Uterus (tissue), 4 donors: ENCODE measurements at places on chromosomes 7 and 10. TPM values are rescaled to one million over a fixed set of nuclear protein-coding genes. Genes with fewer than 3 reads are reported as not detected.

SLC29A3 gene
- total RNA-seq: 4.5 TPM

SAMD9 gene
- total RNA-seq: 26.5 TPM

MYL10 gene
- not detected for total RNA-seq

OPN4 gene
- total RNA-seq: not detected

CPVL gene
- 21.1 TPM for total RNA-seq

SH2D4B gene
- total RNA-seq: 0.40 TPM

TWIST1 gene
- 20.8 TPM for total RNA-seq

GRCh38 chr10:31116226-31116625, 84.6 kb upstream of the ZNF438 start:
- no peak overlapping the region for H3K4me3 ChIP-seq
- no peak for DNase-seq

DNA sequence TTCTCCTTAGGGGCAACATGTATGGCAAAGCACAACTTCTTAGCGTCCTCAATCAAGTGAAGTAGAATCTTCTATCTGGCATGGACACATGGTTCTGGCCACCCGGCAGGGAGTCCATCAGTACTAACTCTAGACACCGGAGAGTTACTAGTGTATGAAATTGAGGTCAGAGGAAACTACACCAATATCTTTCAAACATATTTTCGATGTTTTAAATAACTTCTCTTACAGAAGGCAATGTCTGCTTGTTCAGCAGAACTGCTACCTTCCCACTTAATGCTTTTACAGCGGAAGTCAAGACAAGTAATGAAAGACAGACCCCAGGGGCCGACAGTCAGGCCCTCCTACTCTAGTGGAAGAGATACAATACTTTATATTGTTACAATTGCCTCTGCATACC, 89.9 kb downstream of the RNF216 start:
- H3K27ac ChIP-seq: peak overlapping the region; percentile 95
- H3K4me1 ChIP-seq: peaks cover 31% of the 10 kb centered on the region
- no peak for DNase-seq
- no peaks in the 10 kb centered on the region for H3K36me3 ChIP-seq
- H3K4me3 ChIP-seq: no peak overlapping the region
- H3K27me3 ChIP-seq: no peaks in the 10 kb centered on the region

DNA sequence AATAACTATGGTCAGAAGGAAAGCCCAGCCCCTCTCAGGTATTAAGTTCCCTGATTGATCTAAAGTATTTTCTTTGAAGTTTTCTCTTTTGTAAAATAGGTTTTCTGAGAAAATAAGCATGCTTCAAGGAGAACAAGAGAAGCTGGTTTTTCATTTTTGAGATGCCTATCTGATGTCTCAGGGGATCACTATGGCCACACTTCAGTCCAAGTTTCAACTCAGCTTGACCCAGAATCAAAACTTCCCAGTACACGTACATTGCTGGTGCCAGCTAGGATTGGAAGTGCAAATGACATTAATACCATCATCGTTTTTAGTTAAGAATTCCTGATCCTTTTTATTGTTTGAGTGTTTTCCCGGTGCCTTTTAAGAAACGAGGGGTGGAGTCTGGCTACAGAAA, 7.2 kb downstream of the ITIH5 start:
- H3K36me3 ChIP-seq: no peaks in the 10 kb centered on the region
- no peak overlapping the region for H3K27ac ChIP-seq
- DNase-seq: no peak
- no peaks in the 10 kb centered on the region for H3K27me3 ChIP-seq
- H3K4me1 ChIP-seq: no peaks in the 10 kb centered on the region

- no peak overlapping the region for H3K4me3 ChIP-seq
- no peak for DNase-seq
- no peaks in the 10 kb centered on the region for H3K27me3 ChIP-seq
- H3K4me1 ChIP-seq: no peaks in the 10 kb centered on the region
Measured at GRCh38 chr10:84933402-84933801, 605.0 kb downstream of the CCSER2 start.

DNA sequence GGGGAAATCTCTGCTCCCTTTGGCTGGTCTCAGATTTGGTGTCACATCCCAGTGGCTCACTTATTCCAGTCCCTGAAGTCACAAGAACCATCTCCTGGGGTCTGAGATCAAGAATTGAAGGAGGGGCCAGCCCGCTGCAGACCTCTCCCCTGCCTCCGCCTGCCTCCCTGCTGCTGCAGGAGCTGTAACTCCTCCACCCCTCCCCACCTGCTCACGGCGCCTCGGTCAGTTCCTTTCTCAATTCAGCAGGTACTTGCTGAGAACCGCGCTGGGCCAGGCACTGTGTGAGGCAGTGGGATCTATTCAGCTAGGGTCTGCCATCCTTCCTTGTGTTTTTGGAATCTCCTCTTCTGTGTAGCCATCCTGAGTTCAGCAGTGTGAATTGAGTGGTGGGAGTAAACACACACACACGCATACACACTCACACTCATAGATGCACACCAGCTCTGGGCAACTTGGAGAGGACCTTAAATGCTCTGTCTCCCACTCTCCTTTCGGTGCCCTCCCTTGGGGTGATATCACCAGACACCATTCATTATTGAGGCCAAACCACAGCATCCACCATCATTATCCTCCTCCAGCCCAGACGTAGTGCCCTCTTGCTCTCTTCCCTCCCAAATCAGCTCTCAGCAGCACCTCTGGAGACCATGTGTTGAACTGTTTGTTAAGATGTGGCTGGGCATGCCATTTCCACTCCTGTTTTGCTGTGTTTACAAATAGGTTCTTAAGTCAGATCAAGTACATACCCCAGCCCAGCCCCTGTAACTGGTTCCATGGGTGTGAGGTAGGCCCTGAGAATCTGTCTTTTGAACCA, 22.0 kb upstream of the ANKRD2 start:
- DNase-seq: no peak
- no peaks in the 10 kb centered on the region for H3K27me3 ChIP-seq
- H3K4me3 ChIP-seq: no peak overlapping the region
- peak overlapping the region; percentile 70 for H3K27ac ChIP-seq
- no peaks in the 10 kb centered on the region for H3K36me3 ChIP-seq

DNA sequence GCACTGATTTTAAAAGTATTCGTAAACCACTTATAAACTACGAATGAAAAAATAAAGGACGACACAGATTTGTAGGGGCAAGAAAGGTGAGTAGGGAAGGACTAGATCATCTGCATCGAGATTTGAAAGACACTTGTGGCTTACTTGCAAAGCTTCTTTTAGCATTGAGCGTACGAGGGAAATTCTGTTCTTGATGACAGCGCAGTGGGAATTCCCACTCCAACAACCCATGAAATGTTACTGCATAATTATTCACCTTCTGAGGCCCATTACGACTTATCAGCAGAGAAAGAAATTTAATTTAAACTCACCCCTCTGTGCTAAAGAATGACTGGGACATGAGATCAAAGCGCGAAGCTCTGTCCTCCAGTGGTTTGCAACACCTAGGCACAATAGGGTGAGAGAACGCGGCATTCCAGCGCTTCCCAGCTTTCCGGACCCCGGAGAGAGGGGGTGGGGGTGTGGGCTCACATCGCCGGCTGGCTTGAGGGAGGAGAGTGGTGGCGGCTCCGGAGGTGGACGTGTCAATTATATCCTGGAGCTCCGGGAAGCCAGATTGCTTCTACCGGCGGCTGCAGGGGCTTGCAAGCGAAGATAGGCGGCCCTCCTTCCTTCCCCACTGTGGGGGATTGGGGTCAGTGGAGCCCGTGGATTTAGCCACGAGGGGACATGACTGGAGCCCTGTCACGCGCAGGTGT, 10.3 kb downstream of the SP8 start:
- H3K27ac ChIP-seq: no peak overlapping the region
- H3K27me3 ChIP-seq: peaks cover 86% of the 10 kb centered on the region
- H3K36me3 ChIP-seq: no peaks in the 10 kb centered on the region
- H3K4me1 ChIP-seq: no peaks in the 10 kb centered on the region
- H3K4me3 ChIP-seq: no peak overlapping the region

DNA sequence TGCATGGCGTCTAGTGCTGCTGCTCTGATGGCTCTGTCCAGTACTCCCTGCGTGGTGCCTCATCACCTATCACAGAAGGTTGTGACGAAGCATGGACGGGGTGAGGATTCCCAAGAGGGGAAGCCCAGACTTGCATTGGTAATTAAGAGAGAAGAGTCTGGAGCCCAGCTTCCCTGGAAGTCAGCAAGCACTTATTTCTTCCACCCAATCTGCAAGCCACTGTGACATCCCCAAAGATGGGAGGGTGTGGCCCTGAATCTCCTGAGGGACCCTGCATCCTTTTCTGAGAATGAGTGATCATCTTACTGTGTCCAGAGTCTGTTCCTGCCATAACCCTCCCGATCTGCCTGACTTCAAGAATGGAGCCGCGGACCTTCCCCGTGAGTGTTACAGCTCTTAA, 166.7 kb downstream of the PTPN20 start:
- no peaks in the 10 kb centered on the region for H3K36me3 ChIP-seq
- no peak overlapping the region for H3K4me3 ChIP-seq
- no peak for DNase-seq
- no peaks in the 10 kb centered on the region for H3K27me3 ChIP-seq

DNA sequence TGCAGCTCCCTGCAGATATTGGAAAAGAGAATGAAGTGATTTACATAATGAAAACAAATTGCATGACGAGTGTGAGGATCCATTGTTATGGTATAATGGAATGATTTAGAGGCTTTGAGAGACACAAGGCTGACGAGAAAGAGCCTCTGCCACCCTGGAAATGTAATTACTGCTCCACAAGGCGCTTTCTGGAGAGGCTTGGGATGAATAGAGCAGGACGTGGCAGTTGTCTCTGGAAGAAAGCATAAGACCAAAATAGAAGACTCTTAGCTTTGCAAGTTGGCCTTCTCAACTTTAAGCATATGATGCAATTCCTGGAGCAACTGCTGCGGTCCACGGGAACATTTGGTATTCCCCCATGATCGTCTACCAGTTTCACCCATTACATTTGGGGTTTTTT, 181.9 kb upstream of the TCF7L2 start:
- H3K4me1 ChIP-seq: no peaks in the 10 kb centered on the region
- no peak overlapping the region for H3K27ac ChIP-seq
- no peaks in the 10 kb centered on the region for H3K36me3 ChIP-seq
- DNase-seq: no peak
- no peaks in the 10 kb centered on the region for H3K27me3 ChIP-seq

GRCh38 chr7:17952387-17952786, 12.1 kb upstream of the SNX13 start:
- no peak for DNase-seq
- no peaks in the 10 kb centered on the region for H3K27me3 ChIP-seq
- H3K36me3 ChIP-seq: no peaks in the 10 kb centered on the region
- H3K4me3 ChIP-seq: no peak overlapping the region
- no peaks in the 10 kb centered on the region for H3K4me1 ChIP-seq

- DNase-seq: no peak
- H3K4me3 ChIP-seq: no peak overlapping the region
- H3K27me3 ChIP-seq: no peaks in the 10 kb centered on the region
- H3K36me3 ChIP-seq: no peaks in the 10 kb centered on the region
- no peak overlapping the region for H3K27ac ChIP-seq
Measured at GRCh38 chr7:16721541-16721940, 32.0 kb upstream of the TSPAN13 start.

GRCh38 chr10:14723052-14723689, 51.5 kb downstream of the FAM107B start:
- H3K4me3 ChIP-seq: no peak overlapping the region
- no peak for DNase-seq
- H3K27me3 ChIP-seq: no peaks in the 10 kb centered on the region
- H3K27ac ChIP-seq: no peak overlapping the region
- H3K4me1 ChIP-seq: no peaks in the 10 kb centered on the region

DNA sequence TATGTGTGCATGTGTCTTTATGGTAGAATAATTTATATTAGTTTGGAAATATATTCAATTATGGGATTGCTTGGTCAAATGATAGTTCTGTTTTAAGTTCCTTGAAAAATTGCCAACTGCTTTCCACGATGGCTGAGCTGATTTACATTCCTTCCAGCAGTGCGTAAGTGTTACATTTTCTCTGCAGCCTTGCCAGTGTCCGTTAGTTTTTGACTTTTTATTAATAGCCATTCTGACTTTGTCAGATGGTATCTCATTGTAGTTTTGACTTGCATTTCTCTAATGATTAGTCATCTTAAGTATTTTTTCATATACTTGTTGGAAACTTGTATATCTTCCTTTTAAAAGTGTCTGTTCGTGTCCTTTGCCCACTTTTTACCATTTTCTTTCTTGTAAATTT, 434.2 kb upstream of the POT1 start:
- no peak overlapping the region for H3K27ac ChIP-seq
- no peaks in the 10 kb centered on the region for H3K36me3 ChIP-seq
- H3K27me3 ChIP-seq: no peaks in the 10 kb centered on the region
- no peak for DNase-seq

- no peaks in the 10 kb centered on the region for H3K27me3 ChIP-seq
- no peaks in the 10 kb centered on the region for H3K36me3 ChIP-seq
- H3K4me3 ChIP-seq: peak overlapping the region; percentile 75
- H3K27ac ChIP-seq: peak overlapping the region; percentile 85
- DNase-seq: peak; percentile 45
Measured at GRCh38 chr7:77799078-77799964, 748 bp downstream of the PHTF2 start.

DNA sequence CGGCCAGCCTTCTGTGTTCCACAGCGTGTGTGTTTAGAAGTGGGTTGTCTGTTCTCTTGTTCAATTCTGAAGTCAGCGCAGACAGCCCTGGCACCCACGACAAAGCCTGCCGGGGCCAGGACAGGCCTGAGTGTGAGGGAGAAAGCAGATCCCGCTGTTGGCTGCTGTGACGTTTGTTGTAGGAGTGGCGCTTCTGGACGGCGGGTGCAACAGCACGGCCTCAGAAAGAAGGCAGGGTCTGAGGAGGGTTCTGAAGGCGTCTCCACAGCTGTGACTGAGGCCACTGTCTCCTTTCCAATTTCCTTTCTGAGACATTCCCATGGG, 76.2 kb downstream of the VIPR2 start:
- peak; percentile 75 for DNase-seq
- no peaks in the 10 kb centered on the region for H3K27me3 ChIP-seq
- no peaks in the 10 kb centered on the region for H3K36me3 ChIP-seq
- no peaks in the 10 kb centered on the region for H3K4me1 ChIP-seq
- H3K27ac ChIP-seq: peak overlapping the region; percentile 73

- no peak overlapping the region for H3K27ac ChIP-seq
- H3K27me3 ChIP-seq: no peaks in the 10 kb centered on the region
- DNase-seq: no peak
- H3K36me3 ChIP-seq: no peaks in the 10 kb centered on the region
Measured at GRCh38 chr10:129136951-129137350, 330.1 kb upstream of the MGMT start.

GRCh38 chr7:149443523-149443922, 17.3 kb downstream of the ZNF777 start:
- no peaks in the 10 kb centered on the region for H3K4me1 ChIP-seq
- no peak for DNase-seq
- no peaks in the 10 kb centered on the region for H3K36me3 ChIP-seq
- no peak overlapping the region for H3K27ac ChIP-seq
- H3K27me3 ChIP-seq: no peaks in the 10 kb centered on the region

DNA sequence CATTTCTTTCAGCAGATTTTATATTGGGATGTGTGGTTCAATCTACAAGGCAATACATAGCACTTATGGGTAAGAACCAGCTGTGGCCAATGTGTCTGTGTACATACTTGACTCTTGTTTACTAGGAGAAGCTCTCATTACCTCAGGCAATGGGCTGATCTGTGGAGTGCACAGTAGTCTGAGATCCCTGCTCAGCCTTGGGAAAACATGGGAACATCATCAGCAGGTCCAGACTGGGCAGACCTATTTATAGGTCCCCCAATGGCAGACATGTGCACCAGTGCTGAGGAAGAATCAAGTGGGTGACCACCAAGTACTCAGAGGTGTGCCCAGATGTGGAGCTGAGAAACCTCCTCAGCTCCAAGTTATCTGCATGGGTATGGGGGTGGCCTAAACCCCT, 349.7 kb downstream of the KIF20B start:
- no peak overlapping the region for H3K27ac ChIP-seq
- no peaks in the 10 kb centered on the region for H3K4me1 ChIP-seq
- no peaks in the 10 kb centered on the region for H3K27me3 ChIP-seq
- no peak overlapping the region for H3K4me3 ChIP-seq
